ENCODE measurements at places on chromosomes 12 and 14.

- no peak for DNase-seq
Observed at GRCh38 chr14:23441076-23441475, 5.6 kb upstream of the MYH7 start.

GRCh38 chr14:49297102-49297501, 289.1 kb downstream of the RPS29 start:
- no peak for DNase-seq

DNA sequence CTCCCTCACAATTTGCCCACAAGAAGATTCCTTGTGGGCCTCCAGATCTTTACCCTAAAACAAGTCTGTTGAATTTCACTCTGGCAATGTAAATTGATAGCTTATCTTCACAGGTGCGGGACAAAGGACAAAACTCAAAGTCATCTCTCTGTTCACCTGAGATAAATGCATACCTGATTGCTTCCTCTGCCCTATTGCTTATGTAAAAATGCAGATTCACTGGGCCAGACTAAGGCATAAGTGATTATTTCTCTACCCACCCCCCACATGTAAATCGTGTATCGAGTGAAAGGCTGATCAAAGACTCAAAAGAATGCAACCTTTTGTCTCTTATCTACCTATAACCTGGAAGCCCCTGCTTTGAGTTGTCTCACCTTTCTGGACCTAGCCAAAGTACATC, 316.8 kb downstream of the SSPN start:
- DNase-seq = no peak

DNA sequence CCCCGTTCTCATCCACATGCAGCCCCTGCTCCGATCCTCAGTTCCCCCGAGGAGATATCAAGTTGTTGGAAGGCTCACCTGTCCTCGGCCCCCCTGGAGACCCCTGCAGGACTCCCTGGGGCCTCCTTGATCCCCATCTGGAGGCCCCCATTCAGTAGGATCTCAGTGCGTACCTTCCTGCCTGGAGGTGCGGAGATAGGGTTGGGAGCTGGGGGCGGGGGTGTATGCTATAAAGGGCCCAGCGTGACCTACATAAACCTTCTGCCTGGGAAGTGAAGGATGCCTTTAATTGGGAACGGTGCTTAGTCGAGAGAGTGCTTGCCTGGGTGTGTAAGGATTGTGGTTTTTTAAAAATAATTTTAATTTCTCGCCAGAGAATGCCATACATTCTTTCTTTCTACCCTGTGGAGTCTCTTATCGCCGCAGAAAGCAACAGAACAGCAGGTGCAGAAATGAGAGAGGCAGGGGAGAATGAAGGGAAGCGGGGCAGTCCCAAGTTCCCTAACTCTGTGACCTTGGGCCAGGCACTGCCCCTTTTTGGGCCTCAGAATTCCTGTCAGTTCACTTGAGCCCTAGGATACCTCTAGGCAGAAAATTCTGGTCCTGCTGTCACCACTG, 153.7 kb downstream of the TSPAN9 start:
- no peak for DNase-seq

DNA sequence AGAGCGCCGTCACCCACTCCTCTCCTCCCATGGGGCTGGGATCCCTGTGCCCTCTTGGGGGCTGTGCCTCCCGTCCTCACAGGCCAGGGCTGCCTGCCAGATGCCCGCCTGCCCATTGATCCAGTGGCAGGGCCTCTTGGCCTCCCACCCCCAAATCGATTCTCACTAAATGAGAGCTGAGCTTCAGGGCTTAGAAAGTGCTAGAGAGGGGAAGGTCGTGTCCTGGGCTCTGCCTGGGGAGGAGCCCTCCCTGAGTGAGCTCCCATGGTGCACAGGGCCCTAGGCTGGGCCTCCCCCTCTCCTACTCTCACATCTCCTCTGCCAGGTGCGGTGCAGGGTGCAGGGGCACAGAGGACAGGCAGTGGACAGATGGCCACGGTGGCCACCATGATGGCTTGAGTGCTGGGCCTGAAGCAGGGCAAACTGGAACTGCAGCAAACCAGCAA, 9.2 kb downstream of the BEGAIN start:
- no peak for DNase-seq

- DNase-seq = no peak
Observed at GRCh38 chr14:22549981-22550673, 38.9 kb downstream of the DAD1 start.

- no peak for DNase-seq
Observed at GRCh38 chr12:119578112-119578511, 15.5 kb upstream of the TMEM233 start.

DNA sequence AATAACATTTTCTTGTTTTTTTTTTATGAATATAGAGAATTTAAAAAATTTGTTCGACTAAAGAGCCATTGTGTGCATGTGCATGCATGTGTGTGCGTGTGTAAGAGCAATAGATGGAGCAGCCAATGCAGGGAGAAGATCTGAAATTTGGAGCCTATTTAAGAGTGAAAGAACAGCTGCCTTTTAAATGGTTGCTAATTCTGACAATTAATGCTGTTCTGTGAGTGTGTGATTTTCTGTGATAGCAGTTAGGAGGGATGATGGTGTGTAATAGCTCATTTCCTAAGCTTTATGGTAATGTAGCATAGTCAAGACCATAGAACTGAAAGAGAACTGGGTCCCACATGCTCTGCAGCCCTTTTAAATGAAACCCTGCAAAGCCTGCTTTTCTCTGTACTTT, 137.9 kb downstream of the NRXN3 start:
- DNase-seq = no peak

- no peak for DNase-seq
Observed at GRCh38 chr12:12331244-12331771, 18.7 kb downstream of the MANSC1 start.

- no peak for DNase-seq
Observed at GRCh38 chr12:124915239-124916236, 1.1 kb upstream of the UBC start.

GRCh38 chr12:106079148-106079738, 59.5 kb downstream of the NUAK1 start:
- DNase-seq = no peak

DNA sequence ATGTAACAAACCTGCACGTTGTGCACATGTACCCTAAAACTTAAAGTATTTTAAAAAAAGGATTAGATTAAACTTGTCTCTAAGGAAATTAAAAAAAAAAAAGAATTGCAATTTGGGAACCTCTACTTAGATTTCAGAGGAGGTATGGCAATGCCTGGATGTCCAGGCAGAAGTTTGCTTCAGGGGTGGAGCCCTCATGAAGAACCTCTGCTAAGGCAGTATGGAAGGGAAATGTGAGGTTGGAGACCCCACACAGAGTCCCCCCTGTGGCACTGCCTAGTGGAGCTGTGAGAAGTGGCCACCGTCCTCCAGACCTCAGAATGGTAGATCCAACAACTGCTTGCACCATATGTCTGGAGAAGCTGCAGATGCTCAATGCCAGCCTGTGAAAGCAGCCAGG, 279.6 kb upstream of the CCDC196 start:
- DNase-seq = no peak

- no peak for DNase-seq
Observed at GRCh38 chr14:49999146-49999761, 106.4 kb downstream of the ARF6 start.

- no peak for DNase-seq
Observed at GRCh38 chr14:91341751-91342154, 75.9 kb downstream of the CCDC88C start.

All from progenitor cell of endocrine pancreas (in vitro differentiated cells).